ENCODE measurements at places on chromosomes 1 and 21.
A peak's percentile ranks its signal among the peaks of the same experiment; 100 is the strongest.

GRCh38 chr21:42568866-42569731 lies 55.4 kb downstream of the SLC37A1 start:
- DNase-seq: peak; percentile 89

- peak; percentile 68 for DNase-seq
These were observed 1.4 kb downstream of the IER5 start for GRCh38 chr1:181089676-181090544.

- no peak for DNase-seq
These were observed 29.0 kb downstream of the DUSP10 start for GRCh38 chr1:221712776-221713431.

GRCh38 chr1:93625582-93626327 lies 55.9 kb downstream of the BCAR3 start:
- DNase-seq: no peak

- no peak for DNase-seq
These were observed 101.0 kb downstream of the KIF26B start for GRCh38 chr1:245255783-245256182.

Data from NCI-H345 (cell line).